Activated T-helper 1 cell treated with Interleukin-2 at 50 U/mL for 16 hours (primary cell): ENCODE measurements at places on chromosomes 11 and 22.

DNA sequence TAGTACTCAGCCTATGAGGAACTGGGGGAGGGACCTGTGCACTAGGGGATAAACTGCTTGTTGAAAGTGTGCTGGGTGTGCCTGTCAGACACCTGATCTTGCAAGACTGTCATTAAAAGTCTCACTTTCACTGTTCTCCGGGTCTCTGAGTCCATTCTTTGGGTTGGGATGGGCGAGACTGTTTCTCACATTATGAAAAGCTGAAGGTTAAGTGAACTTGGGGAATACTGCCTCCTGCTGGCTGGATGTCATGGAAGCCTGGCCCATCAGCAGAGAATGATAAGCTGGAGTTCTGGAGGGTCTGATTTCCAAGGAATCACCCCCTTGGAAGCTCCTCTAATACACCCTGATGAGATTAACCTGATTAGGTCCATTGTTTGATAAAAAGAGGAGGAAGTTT is 9.0 kb upstream of the VPREB1 start:
- DNase-seq = peak; percentile 25

DNA sequence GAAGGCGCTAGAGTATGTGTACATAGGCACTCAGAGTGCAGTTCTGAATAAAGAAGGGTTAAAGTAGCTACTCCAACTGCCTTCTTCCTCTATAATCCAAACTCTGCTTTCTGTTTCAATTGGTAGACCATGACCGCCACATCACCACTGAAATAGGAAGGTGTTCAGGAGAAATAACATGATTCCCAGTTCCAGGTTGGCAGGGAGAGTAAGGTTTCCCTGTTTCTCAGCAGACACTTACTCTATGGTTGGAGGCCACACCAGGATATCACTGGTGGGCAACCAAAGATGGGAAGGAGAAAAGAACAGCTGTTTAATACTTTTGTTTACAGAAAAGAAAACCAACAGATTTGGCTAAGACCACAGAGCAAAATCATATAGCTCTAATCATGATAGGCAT is 37.9 kb downstream of the PAK1 start:
- DNase-seq = no peak

- no peak for DNase-seq
Observed at GRCh38 chr11:34606326-34607120, 14.4 kb upstream of the EHF start.

DNA sequence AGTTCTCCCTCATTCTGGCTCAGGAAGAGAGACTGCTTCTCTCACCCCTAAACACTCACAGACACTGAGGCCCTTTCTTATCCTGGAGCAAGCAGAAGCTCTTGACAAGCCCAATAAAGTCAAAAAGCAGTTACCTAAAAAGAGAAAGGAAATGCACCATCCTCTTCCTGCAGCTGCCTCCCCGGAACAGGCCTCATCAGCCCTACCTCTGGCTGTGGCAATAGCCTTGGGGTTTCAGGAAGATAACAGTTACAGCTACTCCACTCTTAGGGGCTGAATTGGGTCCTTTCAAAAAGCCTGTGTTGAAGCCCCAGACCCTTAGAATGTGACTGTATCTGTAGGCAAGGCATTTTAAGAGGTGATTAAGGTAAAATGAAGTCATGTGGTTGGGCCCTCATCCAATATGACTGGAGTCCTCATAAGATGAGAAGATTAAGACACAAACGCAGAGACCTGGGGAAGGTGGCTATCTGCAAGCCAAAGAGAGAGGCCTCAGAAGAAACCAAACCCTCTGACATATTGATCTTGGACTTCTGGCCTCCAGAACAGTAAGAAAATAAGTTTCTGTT is 3.5 kb upstream of the LGALS12 start:
- DNase-seq = no peak

DNA sequence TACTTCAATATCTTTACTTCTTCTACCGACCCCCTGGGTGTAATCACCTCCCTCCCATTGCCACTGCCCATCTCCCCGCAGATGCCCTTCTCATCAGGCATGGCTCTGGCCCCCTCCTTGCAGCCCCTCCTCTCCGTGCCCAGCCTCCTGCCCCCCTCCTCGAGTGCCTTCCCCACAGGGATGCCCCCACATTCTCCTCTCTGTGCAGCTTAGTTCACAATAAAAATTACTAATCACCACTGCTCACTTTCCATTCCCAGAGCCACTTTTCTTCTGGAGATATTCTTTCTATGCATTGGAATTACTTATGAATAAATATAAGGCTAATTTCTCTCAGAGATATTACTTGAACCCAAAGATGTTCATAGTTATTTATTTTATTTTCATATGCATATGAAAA is 22.1 kb downstream of the IFITM10 start:
- no peak for DNase-seq

GRCh38 chr11:62794201-62794775 is 2.5 kb upstream of the TMEM223 start:
- DNase-seq = no peak

- no peak for DNase-seq
Observed at GRCh38 chr11:64930340-64930739, 5.4 kb downstream of the GPHA2 start.

DNA sequence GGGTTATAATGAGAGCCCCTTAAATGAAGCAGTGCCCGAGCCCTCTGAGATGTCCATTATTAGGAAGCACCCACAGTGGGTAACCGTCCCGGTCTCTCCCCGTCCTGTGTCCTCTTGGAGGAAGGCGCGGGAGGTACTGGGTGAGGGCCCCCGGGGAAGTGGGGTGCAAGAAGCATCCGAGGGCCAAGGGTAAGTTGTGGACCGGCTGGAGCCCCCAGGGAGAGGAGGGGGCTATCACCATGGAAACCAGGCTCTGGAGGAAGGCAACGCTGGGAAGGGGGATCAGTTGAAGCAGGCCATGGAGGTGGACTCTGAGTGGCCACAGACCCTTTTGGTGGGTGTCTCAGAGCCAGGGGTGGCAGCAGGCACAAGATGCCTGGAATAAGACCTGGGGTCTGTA is 173.6 kb downstream of the ST3GAL4 start:
- DNase-seq = no peak

DNA sequence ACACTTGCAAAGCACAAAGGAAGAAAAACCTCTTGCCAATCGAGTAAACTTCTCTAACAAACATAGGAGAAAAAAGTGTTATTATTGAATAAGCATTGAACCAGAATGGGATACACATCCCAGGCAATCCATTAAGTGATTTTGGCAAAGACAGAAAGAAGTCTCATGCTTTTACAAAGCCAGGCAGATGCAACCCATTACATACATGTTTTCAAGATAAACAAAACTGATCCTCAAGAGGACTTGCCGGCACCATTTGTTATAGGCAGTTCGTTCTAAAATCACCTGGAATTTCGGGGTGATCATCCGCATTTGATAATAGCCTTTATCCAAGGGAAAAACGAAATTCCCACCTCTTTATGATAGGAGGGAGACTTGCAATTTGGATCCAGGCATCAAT is 97.5 kb upstream of the RAG2 start:
- DNase-seq = no peak

DNA sequence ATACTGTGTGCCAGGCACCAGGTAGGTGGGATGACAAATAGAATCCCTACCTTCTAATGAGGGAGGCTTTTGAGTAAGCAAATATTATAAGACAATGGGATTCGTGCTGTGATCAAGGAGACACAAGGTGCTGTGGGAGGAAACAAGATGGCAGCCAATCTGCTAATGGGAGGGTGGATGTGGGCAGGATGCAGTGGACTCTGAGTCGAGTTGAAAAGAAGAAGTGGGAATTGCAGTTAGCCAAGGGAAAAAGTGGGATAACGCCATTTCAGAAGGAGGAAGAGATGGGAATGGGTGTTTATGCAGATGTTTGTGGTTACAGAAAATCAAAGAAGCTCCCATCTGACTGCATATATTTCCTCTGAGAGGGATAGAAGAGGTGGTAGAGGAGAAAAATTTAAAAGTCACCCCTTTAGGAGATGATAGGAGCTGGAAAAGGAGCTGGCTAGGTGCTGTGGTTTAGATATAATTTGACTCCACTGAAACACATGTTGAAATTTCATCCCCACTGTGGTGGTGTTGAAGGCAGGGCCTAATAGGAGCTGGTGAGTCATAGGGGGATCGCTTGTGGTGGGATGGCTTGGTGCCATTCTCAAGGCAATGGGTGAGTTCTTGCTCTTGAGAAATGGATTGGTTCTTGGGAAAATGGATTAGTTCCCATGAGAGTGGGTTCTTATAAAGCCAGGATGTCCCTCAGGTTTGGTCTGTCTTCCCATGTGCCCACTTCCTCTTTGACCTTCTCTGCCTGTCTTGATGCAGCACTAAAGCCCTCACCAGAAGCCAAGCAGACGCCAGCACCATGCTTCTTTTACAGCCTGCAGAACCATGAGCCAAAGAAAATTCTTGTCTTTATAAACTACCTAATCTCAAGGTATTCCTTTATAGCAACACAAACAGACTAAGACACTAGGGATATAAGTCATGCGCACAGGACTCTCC is 30.0 kb upstream of the POU2AF1 start:
- no peak for DNase-seq

DNA sequence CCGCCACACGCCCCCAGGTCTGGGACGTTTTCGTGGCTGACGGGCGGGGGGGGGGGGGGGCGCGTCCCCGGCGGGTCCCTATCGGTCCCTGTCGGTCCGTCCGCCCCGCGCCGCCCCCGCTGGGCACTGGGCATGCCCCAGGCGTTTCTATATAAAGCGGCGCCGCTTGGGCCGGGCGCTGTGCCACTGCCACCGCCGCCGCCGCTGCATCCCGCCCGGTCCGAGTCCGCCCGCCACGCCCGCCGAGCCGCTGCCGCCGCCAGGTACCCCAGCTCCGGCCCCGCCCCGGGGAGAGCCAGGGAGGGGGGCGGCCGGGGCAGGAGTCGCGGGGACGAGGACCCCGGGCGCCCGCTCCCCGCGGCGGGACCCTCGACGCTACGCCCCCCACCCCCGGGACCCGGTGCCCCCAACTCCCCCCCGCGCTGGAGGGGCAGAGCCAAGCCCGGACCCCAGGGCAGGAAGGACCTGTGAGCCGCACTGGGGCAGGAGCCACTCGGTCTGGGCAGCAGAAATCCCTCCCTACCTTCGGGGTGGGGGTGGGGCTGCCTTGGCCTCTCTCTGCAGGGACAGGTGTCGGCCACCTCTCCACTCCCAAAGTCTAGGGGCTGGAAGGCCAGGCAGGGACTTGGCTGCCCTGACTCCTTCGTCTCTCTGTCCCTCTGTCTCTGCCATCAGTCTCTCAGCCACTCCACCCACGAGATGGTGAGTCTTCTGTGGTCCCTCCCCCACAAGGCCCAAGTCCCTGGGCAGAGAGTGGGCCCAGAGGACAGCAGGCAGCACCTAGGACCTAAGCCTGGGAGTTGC is at the start of gene CARNS1:
Gene CARNS1, plus strand, starts transcription at position 178 of the 804 bp plus-strand sequence. Its CDS starts 522 bp downstream, at position 700.
- no peak for DNase-seq

DNA sequence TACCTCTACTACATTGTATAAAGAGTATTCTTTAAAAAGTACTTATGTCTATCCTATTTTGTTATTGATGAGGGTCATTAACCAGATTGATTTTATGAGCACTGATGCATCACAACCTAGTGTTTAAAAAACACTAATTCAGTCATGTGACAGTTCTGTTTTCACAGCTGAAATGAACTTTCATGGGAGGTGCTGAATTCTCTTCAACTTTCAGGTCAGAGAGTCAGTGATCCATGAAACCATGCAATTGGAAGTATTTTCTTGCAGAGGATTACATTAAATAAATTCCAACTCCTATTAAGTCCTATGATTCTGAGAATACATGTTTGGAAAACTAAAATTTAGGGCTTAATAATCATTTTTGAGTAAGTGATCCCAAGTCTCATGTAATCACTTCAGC is 889.4 kb downstream of the KCNA4 start:
- DNase-seq = no peak

GRCh38 chr11:60370811-60371298 is 7.5 kb upstream of the MS4A7 start:
- DNase-seq = no peak

DNA sequence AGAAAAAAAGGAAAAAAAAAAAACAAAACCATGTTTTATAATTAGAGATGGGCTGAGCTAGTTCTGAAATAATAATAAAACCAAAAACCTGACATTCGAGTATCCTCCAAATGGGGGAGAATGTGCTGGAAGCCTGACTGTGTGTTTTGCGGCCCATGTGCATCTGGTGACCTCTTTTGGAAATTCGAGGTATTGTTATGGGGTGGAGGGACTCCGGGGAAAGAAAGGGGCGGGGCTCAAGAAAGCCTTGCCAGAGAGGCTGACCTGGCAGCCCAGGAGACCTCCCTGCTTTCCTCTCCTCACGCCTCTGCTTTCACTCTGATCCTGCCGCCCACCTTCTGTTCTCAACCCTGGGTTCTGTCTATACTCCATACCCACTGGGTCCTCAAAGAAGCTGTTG is 72.9 kb downstream of the CTTN start:
- no peak for DNase-seq

- DNase-seq = no peak
Observed at GRCh38 chr22:49946612-49947295, 13.8 kb upstream of the PIM3 start.

DNA sequence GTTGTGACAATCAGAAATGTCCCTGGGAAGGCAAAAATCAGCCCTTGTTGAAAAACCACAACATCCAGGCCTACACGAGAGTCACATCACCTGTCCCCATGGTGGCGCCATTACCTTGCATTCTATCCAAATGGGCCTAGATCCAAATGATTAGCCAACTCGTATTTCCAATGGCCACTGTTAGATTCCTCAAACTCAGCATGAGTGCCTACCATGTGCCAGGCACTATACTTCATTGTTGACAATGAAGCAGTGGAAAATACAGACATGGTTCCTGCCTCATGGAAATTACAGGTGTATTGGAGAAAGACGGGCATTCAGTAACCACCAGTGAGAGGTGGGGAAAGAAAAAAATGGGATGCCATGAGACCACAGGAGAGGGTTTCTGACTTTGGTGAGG is 29.8 kb upstream of the CREB3L1 start:
- no peak for DNase-seq

- DNase-seq = no peak
Observed at GRCh38 chr11:2914455-2915195, 14.6 kb downstream of the PHLDA2 start.

GRCh38 chr11:71269603-71270511 is 17.5 kb upstream of the SHANK2 start:
- DNase-seq = no peak

DNA sequence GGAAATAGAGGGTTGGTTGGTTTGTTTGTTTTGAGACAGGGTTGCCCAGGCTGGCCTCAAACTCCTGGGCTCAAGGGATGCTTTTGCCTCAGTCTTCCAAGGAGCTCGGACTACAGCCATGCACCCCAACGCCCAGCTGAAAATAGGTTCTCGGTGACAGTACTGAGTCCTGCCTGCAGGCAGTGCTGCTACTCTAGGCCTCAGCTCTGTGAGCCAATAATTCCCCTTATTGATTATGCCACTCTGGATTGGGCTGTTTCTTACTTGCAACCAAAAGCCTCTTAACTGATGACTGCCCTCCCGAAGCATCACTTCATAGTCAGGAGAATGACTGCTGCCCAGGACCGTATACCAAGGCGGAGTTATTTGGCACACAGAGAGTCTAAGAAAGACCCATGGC is 1.2 kb upstream of the C11orf16 start:
- DNase-seq = no peak
